HTR-8/SVneo (cell line): ENCODE measurements at places on chromosomes 4 and X.

GRCh38 chrX:134712272-134712671 is 54.0 kb upstream of the PLAC1 start:
- DNase-seq = no peak

GRCh38 chr4:69995526-69996016 is at the start of gene STATH:
STATH (plus strand) TSS chr4:69995966; CDS start chr4:69998438, 2,472 bp downstream.
- no peak for DNase-seq

DNA sequence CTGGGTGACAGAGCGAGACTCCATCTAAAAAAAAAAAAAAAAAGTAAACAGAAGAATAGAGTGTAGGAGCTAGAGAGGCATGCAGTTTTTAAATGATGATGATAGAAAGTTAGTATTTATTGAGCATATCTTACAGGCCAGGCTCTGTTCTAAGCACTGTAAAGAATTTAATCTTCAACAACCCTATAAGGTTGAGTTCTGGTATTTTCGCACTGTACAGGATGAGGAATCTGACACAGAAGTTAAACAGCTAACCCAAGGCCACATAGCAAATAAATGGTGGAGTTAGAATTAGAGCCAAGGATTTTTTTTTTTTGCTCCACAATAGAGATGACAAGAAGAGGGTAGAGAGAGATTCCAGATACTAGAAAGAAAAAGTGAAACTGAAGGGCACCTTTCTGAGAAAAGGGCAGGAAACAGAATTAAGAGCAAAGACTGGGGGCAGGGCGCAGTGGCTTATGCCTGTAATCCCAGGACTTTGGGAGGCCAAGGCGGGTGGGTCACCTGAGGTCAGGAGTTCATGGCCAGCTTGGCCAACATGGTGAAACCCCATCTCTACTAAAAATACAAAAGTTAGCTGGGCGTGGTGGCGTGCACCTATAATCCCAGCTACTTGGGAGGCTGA is 56.1 kb downstream of the KLHL5 start:
- DNase-seq = no peak

DNA sequence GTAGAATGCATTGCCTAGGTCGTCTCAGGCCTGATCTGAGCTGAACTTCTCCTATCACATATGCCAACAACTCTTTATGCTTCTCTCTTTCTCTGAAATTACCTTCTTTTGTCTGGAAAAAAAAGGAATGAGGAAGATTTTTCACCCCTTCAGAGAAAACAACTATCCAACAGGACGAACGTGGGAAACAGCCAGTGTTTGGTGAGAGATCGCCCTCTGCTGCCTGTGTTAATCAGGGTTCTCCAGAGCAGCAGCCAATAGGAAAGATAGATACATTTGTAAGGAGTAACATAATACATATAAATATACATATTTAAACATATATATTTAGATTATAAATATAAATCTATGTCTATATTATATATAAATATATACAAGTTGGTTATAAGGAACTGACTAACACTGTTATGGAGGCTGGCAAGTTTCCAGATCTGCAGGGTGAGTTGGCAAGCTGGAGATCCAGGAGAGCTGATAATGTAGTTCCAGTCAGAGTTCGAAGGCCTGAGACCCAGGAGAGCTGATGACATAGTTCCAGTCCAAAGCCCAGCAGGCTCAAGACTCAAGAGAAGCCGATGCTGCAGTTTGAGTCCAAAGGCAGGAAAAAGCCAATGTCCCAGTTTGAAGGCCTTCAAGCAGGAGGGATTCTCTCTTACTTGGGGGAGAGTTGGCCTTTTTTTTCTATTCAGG is 13.3 kb downstream of the CETN2 start:
- no peak for DNase-seq

- DNase-seq = no peak
Measured at GRCh38 chr4:135497563-135498152, 1296.1 kb upstream of the PABPC4L start.

DNA sequence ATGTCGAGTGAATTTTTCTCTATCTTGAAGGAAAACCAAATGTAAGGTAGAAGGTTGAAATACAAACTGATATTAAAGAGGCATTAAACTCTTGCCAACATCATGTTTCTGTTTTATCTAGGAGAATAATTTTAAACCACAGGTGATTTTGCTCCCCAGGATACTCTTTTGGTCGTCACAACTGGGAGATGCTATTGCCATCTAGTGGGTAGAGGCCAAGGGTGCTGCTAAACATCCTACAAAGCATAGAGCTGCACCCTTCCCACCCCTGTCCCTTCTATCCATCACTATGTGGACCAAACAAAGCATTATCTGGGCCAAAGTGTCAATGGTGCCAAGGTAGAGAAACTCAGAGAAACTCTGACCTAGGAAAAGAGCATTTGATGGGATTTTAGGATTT is 154.6 kb upstream of the MAGEB2 start:
- DNase-seq = no peak

- peak; percentile 72 for DNase-seq
Measured at GRCh38 chrX:16436348-16437188, 213.4 kb upstream of the S100G start.

GRCh38 chr4:142983065-142983464 is 137.0 kb upstream of the INPP4B start:
- no peak for DNase-seq

DNA sequence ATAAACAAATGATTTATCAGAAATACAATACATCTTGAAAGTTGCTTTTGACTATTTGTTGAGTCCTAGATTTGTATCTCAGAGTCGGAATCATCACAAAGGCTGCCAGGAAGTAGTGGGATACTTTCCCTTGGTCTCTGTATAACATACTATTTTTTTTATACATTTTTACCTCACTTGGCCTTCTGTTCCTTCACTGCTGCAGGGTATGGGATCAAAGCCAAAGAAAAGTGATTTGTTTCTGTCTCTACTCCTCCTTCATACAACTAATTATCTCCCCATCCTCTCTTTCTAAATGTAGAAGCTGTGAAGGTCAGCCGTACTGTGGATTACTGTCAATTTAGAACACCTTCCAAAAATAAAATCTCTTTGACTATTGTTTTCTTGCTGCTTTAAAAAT is 24.9 kb downstream of the PALLD start:
- no peak for DNase-seq

DNA sequence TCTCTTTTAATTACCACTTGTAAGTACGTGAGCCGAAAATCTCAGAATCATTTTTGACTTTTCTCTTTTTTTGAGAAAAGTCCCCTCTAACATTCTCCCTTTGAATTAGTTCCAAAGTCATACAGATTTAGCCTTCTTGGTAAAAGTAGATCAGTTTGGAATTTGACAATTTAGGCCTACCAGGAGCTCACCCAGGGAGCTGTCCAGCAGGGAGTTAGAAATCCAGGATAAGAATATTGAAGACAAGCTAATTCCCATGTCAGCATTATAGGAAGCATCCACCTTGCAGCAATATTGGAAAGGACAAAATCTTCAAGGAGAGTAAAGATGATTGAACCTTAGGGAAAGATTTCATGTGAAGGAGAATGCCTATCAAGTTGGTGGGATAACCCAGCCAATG is 352.2 kb upstream of the CPEB2 start:
- no peak for DNase-seq

- no peak for DNase-seq
Measured at GRCh38 chrX:18353931-18354368, 538 bp downstream of the SCML2 start.

- DNase-seq = no peak
Measured at GRCh38 chr4:158282252-158282651, 72.0 kb downstream of the TMEM144 start.

- no peak for DNase-seq
Measured at GRCh38 chr4:2617955-2618354, 81.5 kb downstream of the FAM193A start.

DNA sequence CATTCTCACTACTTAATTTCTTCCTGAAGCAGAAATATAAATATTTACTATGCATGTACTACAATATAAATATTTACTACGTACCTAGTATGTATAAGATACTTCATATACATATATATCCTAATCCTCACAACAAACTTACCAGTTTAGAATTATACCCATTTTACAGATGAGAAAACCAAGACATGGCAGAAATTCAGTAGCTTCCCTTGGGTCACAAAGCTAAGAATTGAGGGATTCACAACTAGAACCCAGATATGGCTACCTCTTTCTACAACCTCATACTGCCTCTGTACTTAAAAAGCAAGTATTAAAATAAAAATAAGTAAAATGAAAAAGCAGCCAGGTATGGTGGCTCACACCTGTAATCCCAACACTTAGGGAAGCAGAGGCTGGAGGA is 65.9 kb downstream of the AMMECR1 start:
- no peak for DNase-seq

DNA sequence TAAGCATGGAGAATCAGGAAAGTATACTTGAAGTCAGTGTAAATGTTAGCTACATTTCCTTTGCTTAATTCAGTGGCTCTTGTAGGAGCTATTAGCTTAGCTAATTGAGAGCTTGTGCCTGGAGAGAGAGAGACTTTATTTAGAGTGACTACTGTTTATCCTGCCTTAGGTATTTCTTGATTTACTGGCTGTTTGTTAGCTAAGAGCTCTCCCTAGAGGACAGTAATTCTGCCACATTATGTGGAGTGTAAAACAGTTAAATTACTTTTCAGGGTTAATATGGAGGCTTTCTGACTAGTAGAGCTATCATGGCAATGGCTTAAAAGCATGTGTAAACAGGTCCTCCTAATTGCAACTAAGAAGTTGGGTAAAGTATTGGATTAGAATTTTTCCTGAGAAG is 306.5 kb upstream of the TECRL start:
- no peak for DNase-seq

DNA sequence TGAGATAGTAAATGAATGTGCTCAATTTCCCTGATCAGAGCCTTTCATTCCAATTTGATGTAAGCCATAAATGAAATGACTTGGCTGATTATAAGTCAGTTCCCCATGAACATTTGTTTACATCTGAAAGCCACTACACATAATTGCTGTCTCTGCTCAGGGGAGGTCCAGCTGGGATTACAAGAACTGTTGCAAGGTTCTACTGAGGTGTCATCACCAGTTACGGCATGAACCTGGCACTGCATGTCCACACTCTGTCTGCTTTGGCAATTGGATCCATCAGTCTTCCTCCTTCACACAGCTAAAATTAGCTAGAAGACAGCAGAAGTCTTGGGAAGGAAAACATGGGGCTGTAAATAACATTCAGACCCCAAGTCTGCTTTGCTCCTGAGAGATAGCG is 12.8 kb upstream of the MBNL3 start:
- no peak for DNase-seq

DNA sequence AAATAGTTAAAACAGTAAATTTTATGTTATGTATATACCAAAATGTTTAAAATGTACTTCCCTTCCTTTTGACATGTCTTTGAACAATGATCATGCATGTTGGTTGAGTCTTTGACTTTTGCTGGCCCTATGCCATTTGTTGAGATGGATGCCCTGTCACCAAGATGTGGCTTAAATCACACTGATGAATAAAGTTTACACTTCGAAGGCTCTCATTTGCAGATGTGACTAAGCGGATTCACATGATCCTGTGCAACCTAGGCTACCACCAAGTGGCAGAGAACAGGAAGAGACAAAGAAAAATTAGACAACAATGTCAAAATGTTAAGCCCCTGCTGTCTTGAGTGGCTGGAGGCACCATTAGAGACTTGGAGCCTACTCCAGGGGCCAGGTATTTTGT is 139.9 kb downstream of the RAB28 start:
- DNase-seq = no peak

- DNase-seq = peak; percentile 11
Measured at GRCh38 chrX:38754102-38754790, 47.0 kb upstream of the MID1IP1 start.

- no peak for DNase-seq
Measured at GRCh38 chrX:150766351-150767044, 73.3 kb downstream of the MTMR1 start.

- DNase-seq = no peak
Measured at GRCh38 chr4:59983852-59984251, 1216.3 kb upstream of the ADGRL3 start.
